ENCODE measurements at places on chromosomes 12 and 14. TPM values are rescaled to one million over a fixed set of nuclear protein-coding genes. Genes with fewer than 3 reads are reported as not detected.
A peak's percentile ranks its signal among the peaks of the same experiment; 100 is the strongest.

NANOG gene
- total RNA-seq: 211 TPM

PLEKHA5 gene
- total RNA-seq: 86.7 TPM

WNT5B gene
- total RNA-seq: 0.61 TPM

TMTC1 gene
- 16.1 TPM for total RNA-seq

- no peak for DNase-seq
- no peaks in the 10 kb centered on the region for H3K36me3 ChIP-seq
- no peak overlapping the region for H3K27ac ChIP-seq
- peaks cover 2% of the 10 kb centered on the region for H3K4me1 ChIP-seq
- no peak overlapping the region for H3K4me3 ChIP-seq
Observed at GRCh38 chr12:113453330-113453729, 18.3 kb downstream of the LHX5 start.

DNA sequence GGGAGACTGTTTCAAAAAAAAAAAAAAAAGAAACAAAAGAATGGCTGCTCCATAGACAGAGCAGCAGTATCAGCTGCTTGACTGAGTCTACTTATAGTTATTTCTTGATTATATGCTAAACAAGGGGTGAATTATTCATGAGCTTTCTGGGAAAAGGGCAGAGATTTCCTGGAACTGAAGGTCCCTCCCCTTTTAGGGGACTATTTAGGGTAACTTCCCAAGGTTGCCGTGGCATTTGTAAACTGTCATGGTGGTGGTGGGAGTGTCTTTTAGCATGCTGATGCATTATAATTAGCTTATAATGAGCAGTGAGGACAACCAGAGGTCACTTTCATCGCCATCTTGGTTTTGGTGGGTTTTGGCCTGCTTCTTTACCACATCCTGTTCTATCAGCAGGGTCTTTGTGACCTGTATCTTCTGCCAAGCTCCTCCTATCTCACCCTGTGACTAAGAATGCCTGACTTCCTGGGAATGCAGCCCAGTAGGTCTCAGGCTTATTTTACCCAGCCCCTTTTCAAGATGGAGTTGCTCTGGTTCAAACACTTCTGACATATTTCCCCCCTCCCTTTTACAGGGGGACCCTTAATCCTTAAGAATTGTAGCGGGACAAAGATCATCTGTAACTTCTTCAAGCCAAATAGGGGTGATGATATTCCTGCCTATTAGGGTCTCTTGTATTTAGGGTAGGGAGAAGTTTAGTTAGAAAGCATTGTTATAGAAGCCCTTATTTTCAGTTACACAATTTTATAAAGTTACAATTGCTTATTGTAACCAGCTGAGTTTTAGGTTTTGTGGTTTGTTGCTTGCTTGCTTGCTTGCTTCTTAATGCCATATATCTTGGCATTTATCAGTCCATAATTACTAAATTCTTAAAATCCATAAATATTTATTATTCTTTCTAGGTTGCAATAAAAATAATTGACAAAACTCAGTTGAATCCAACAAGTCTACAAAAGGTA is 42.5 kb downstream of the MARK3 start:
- peak; percentile 77 for DNase-seq
- H3K4me3 ChIP-seq: no peak overlapping the region
- H3K4me1 ChIP-seq: peaks cover 6% of the 10 kb centered on the region
- peak overlapping the region; percentile 58 for H3K27ac ChIP-seq
- H3K36me3 ChIP-seq: peaks cover 16% of the 10 kb centered on the region

GRCh38 chr12:110010853-110011723 is 11.9 kb downstream of the ANKRD13A start:
- DNase-seq: no peak
- H3K27ac ChIP-seq: no peak overlapping the region
- H3K36me3 ChIP-seq: peaks cover 2% of the 10 kb centered on the region
- no peaks in the 10 kb centered on the region for H3K27me3 ChIP-seq

DNA sequence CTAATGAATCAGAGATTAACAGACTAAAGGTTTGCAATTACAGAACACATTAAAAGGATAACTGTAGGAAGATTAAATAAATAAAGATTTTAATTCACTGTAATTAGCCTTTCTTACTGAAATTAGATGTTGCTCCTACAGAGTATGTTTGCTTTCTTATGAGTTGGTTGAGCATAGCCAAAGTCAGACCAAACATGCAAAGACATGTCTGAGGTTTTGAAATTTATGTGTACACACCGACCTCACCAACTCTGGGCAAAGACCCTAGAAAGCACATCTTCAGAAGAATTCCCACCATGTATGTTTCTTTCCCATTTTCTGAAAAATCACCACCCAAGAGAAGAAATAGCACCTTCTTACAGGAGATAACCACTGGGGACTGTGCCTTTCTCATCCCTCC is 159.2 kb downstream of the PAX9 start:
- H3K27me3 ChIP-seq: no peaks in the 10 kb centered on the region
- no peaks in the 10 kb centered on the region for H3K36me3 ChIP-seq
- no peak overlapping the region for H3K27ac ChIP-seq
- H3K4me3 ChIP-seq: no peak overlapping the region
- DNase-seq: no peak
- no peaks in the 10 kb centered on the region for H3K4me1 ChIP-seq

- DNase-seq: no peak
- H3K4me3 ChIP-seq: no peak overlapping the region
- H3K27me3 ChIP-seq: no peaks in the 10 kb centered on the region
- peaks cover 6% of the 10 kb centered on the region for H3K4me1 ChIP-seq
Observed at GRCh38 chr12:46400406-46400805, 27.8 kb upstream of the SLC38A2 start.

- no peak for DNase-seq
- no peaks in the 10 kb centered on the region for H3K4me1 ChIP-seq
- H3K36me3 ChIP-seq: no peaks in the 10 kb centered on the region
- H3K27me3 ChIP-seq: no peaks in the 10 kb centered on the region
- H3K27ac ChIP-seq: no peak overlapping the region
- H3K4me3 ChIP-seq: no peak overlapping the region
Observed at GRCh38 chr12:10075451-10075850, 23.3 kb downstream of the CLEC1A start.

DNA sequence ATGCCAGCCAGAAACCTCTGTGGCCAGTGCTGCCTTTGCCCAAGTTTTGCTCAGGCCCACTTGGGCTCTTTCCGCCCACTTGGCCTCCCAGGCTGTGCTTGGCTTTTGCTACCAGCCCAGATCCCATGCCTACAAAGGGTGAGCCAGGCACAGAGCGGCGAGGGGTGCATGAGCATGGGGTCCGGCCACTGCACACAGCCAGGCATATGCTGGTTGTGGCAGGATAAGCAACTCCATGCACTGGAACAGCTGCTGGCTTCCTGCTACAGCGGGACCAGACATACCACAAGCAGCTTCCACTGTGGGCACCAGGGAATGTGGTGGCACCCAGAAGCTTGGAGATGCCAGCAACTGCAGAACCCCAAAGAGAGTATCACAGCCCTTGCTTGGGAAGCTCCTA is 45.7 kb upstream of the PRPF39 start:
- peaks cover 21% of the 10 kb centered on the region for H3K36me3 ChIP-seq
- H3K27ac ChIP-seq: no peak overlapping the region
- H3K4me1 ChIP-seq: no peaks in the 10 kb centered on the region
- H3K27me3 ChIP-seq: no peaks in the 10 kb centered on the region
- DNase-seq: no peak

DNA sequence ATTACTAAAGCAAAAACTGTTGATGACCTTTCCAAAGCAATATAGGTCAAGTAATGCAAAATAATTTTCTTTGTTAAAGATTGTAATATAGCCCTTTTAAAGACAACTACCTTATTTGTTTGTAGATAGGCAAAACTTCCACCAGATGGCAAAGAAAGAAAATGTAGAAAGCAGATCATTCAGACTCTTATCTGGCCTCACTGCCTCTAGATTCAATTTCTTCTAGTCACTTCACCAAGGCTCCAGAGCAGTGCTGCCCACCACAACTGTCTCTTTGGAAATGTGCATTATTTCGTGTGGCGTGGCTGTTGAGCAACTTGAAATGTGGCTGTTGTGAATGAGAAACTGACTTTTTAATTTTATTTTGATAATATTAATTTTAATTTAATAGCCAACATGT is 127.1 kb downstream of the ITPR2 start:
- H3K27ac ChIP-seq: no peak overlapping the region
- no peak for DNase-seq
- peaks cover 4% of the 10 kb centered on the region for H3K4me1 ChIP-seq
- H3K36me3 ChIP-seq: peaks cover 4% of the 10 kb centered on the region

DNA sequence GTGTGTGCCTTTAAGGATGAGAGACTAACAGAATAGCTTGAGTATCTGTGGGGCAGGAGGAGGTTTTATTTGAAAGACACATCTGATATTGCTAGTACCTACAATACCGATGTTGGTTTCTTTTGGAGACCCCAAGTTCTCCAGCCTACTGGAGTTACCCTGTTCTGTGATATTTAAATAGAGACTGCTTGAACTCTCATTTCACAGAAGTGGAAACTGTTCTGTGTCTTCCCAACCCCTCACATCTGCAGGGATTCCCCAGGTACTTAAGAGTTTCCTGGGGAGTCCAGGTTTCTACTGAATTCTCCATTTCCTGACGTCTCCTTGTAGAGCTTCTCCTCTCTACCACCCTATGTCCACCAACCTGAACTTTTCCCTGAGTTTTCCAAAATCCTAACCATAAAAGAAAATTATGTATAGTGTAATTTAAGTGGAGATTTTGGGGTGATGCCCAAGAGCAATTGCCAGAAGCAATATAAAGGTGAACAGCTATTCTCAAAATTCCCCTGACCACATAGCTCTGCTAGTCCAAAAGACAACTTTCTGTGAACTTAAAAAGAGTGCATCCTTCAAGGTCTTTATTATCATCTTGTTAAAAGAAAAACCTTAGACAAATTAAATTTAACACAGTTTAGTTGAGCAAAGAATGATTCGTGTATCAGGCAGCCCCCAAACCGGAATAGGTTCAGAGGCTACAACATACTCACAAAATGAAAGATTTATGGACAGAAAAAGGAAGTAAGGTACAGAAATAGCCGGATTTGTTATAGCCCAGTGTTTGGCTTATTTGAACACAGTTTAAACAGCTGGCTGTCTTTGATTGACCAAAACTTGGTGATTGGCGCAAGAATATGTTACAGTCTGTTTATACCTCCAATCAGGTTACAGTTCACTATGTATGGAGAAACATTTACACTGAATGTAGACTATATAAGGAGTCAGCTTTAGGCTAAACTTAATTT is 373.4 kb downstream of the NUAK1 start:
- no peaks in the 10 kb centered on the region for H3K36me3 ChIP-seq
- no peak for DNase-seq
- H3K27me3 ChIP-seq: no peaks in the 10 kb centered on the region
- H3K4me3 ChIP-seq: no peak overlapping the region
- H3K27ac ChIP-seq: no peak overlapping the region

DNA sequence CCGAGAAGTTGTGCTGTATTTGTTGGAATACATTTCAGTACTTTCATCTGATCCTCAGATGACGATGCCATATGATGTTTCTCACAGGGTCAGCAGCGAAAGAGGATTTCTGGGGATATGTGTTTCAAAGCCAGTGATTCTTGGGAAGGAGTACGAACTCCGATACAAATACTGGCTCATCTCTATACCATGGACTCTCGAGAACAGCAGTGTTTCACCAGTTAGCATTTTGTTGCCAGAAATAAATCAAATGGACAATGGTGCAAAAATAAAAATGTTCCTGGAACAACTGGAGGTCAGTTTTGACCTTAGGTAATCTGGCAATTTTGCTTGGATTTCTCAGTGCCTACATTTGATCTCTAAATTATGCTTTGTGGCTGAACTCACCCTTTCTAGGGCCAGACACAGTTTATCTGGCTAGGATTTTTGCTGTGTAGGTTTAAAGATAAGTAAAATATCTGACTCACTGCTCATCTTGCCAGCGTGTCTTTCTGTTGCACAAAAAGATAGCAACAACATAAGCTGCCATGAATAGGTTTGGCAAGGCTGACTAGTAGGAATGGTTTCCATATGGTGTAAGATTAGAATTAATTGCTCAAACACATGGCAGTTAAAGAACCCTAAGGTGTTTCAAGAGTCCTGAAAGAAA is 11.0 kb upstream of the MGP start:
- H3K4me1 ChIP-seq: peaks cover 2% of the 10 kb centered on the region
- no peak overlapping the region for H3K4me3 ChIP-seq
- H3K27ac ChIP-seq: no peak overlapping the region
- H3K27me3 ChIP-seq: no peaks in the 10 kb centered on the region
- DNase-seq: no peak
- no peaks in the 10 kb centered on the region for H3K36me3 ChIP-seq

DNA sequence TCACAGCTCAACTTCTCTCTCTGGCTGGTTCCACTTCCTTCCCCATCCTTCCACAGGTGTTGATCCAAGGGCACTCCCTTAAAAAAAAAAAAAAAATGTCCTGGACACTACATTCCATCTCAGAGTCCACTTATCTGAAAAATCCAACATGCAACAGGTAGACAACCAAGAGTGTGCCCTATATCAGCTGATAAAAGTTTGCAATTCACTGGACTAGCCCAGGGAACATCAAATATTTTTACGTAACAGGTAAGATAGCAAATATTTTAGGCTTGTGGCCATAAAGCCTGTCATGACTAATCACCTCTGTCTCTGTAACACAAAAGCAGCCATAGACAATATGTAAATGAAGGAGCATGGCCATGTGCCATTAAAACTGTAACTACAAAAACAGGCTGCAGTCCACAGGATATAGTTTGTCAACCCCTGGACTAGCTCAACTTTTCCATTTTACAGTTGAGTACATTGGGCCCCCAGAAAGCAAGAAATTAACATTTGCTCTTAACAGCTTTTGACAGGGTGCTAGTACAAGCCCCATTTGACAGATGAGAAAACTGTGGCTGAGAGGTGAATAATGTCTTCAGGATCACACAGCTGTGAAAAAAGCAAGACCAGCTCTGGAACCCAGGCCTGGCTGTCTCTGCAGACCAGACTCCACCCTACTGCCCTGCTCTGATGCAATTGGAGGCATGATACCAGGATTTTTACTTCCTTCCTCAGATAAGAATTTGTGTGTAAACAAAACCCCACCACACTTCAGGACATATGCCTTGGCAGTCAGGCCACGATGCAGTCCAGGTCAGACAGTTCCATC is 68.9 kb downstream of the CMKLR1 start:
- no peaks in the 10 kb centered on the region for H3K36me3 ChIP-seq
- DNase-seq: no peak
- no peak overlapping the region for H3K4me3 ChIP-seq
- no peaks in the 10 kb centered on the region for H3K4me1 ChIP-seq
- no peak overlapping the region for H3K27ac ChIP-seq
- H3K27me3 ChIP-seq: no peaks in the 10 kb centered on the region

DNA sequence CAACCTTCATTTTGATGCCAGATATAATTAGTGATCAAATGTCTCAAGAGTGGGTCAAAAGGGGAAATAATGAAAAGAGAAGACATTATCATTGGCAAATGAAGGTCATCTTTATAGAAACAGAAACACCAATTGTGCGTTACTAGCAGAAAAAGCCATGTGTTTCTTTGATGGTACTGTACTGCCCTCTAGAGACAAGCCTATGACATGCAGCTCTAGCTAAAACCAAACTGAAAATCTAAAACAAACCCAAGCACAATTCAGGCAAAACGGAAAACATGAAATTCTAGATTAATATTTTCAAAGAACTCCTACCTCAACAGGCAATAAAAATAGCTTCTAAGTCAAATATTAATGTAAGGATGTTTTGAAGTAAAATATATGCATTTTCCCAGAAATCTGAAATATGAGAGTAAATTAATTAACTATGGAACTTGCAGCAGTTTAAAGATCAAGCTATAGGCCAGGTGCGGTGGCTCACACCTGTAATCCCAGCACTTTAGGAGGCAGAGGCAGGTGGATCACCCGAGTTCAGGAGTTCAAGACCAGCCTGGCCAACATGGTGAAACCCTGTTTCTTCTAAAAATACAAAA is 115.4 kb downstream of the KLHL28 start:
- H3K27me3 ChIP-seq: no peaks in the 10 kb centered on the region
- H3K4me1 ChIP-seq: no peaks in the 10 kb centered on the region
- no peak overlapping the region for H3K4me3 ChIP-seq
- no peak overlapping the region for H3K27ac ChIP-seq
- H3K36me3 ChIP-seq: no peaks in the 10 kb centered on the region

- no peak for DNase-seq
- H3K27me3 ChIP-seq: no peaks in the 10 kb centered on the region
- peaks cover 23% of the 10 kb centered on the region for H3K36me3 ChIP-seq
Observed at GRCh38 chr14:91149462-91149861, 35.6 kb downstream of the DGLUCY start.
